ENCODE measurements at places on chromosomes 1 and 21.

- DNase-seq, result no peak
These were observed 39.2 kb downstream of the EPHA2 start for GRCh38 chr1:16116625-16117024.

DNA sequence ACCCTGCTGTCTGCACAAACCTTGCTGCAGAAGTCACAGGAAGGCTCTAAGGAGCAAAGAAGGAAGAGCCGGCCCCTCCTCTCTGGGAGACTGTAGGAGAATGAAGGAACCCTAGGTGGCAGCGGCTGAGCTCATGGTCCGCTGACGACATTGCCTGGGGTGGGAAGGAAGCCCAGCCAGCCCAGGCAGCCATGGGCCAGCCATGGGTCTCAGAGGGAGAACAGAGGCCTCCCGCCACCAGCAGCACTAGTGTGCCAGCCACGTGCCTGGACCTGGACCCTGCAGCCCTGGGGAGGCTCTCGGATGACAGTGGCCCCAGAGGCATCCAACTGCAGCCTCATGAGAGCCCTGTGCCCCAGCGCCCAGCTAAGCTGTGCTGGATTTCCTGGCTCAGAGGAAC is 49.2 kb upstream of the POFUT2 start:
- no peak for DNase-seq

DNA sequence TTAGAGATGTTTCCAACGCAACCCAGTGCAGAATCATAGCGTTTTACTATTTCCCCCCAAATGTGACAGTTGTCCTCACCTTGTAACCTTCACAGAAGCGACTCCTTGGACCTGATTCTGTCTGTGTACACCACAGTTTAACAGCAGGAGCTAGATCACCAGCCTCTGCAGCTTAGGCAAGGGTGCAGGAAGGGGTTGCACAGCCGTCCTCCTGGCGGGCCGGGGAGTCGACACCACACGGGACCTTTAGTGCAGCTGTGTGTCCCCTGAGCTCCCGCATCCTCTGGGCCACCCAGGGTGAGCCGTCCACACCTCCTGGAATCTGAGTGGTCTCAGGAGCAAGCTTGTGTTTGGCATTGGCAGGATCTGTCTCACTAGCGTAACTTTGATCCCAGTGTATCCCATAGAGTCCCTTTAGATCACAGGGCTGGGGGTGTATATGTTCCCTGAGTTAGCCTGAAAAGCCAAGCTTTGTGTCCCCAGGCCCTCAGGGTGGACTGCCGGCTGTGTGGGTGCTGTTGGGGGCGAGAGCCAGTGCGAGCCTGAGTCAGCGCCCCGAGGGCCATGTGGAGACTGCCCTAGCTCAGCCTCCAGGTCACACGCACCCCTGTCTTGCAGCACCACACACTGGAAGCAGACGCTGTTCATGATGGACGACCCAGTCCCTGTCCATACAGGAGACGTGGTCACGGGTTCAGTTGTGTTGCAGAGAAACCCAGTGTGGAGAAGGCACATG is 27.5 kb downstream of the PRMT2 start:
- no peak for DNase-seq

DNA sequence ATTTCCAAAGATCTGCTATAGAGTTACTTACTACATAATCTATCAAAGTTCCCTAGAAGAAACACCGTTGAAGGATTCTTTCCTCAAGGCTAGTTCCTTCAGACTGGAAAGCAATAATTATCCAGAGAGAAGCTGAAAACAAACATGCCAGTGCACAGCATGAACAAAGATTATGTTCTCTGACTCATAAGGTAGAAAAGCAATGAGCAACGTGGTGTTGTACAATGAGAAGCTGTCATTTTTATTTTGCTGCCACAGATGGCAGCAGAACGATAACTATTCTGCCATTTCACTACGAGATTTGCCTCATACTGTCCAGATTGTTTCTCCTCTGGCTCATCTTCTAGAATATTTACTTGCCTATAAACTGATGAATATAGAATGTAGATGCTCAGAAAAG is 10.7 kb downstream of the EXTL2 start:
- no peak for DNase-seq

DNA sequence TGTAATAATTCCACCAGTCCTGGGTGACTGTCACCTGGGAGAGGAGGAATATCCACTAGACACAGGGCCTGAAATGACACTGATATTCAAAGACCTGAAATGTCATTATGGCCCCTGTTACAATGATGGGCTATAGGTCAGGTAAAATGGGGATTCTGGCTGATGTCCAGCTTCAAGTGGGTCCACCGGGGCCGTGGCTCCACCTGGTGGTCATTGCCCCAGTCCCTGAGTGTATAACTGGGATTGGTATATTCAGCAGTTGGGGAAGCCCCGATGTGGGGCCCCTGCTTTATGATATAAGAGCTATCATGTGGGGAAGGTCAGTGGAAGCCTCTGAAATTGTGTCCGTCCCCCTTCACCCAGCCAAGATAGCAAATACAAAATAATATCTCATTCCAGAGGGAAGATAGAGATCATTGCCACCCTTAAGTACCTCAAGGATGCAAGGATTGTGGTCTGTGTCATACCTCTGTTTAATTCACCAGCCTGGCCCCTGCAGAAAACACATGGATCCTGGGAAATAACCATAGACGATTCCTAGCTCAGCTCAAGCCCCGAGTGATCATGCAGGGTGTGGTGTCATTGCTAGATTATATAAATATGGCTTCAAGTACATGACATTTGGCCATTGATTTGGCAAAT is 19.4 kb downstream of the PLEKHO1 start:
- no peak for DNase-seq

GRCh38 chr1:167763525-167764220 is 41.9 kb downstream of the MPZL1 start:
- no peak for DNase-seq

GRCh38 chr1:114118351-114118990 is 35.2 kb downstream of the SYT6 start:
- no peak for DNase-seq

DNA sequence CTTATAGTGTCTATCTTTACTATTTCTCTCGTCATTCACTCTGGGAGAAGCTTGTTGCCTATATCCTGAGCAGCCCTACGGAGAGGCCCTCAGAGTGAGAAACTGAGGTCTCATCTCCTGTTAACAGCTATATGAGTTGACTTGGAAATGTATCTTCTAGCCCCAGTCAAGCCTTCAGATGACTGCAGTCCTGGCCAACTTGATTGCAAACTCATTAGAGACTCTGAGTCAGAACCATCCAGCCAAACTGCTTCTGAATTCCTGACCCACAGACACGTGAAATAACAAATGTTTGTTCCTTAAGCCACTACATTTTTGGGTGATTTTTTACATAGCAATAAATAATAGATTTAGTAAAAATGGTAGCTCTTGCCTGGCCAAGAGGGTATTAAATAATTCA is 3.9 kb upstream of the ZBED6 start:
- no peak for DNase-seq

GRCh38 chr1:53740621-53741105 is 1.7 kb upstream of the GLIS1 start:
- peak; percentile 34 for DNase-seq

- no peak for DNase-seq
These were observed 11.3 kb downstream of the SPATA17 start for GRCh38 chr1:217642455-217642854.

DNA sequence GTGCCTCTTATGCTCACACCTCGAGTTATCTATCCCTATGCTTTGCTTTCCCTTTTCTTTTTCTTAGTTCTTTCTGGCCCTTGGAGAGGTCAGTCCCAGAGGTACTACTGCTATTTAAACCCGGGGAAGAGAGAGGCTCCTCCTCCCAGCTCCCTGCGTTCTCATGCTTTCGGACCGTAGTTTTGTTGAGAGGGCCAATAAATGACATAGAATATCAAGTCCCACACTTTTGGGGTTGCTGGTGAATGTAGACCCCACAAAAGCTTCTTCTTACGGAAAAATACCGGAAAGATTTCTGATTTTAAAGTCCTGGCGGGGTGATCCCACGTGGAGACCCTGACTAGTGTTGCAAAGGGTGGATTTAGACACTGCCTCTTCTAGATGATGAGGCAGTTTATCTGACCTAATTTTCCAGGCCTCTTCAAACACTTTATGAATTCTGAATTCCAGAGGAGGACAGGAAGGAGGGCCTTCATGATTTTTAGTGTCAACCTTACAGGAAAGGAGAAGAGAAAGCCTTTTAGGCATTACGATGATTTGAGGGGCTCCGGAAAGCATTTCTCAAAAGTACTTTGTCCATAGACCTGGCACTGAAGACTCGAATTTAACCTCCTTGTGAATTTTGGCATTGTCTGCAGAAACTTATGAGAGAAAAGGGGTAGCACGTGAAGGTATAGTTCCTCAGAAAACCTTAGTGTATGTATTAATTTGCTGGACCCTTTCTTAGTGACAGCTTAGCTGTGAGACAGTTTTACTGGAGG is 694 bp downstream of the TMEM167B start:
- no peak for DNase-seq

DNA sequence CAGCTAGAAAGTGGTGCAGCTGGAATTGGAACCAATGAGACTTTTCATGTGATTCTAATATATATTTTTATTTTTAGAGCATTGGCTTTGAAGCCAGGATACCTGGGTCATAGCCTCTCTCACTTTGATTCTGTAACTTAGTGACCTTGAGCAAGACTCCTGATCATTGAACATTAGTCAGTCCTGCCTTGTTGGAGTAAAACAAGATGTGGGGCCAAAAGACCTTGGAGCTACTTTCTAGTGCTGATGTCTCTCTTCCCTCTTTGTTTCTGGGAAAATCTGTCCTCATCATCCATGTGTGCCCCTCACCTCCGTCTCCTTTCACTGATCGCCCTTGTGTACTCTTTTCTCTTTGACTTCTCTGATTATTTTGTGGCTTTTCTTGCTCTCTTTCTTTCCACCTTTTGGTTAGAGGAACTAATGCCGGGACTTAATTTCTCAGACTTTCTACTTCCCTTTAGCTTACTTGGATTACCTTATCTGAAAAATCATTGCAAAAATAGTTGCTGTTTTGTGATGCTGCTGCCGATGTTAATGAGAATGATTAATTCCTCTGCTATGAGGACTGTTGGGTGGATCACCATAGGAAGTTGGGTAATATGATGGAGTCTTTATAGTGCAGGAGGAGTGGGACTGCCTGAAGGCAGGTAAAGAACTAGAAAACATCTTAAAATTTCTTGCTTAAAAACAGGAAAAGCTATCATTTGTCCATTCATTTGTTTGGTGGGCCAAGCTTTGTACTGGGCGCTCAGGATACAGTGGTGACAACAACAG is 72.0 kb downstream of the NOS1AP start:
- no peak for DNase-seq

DNA sequence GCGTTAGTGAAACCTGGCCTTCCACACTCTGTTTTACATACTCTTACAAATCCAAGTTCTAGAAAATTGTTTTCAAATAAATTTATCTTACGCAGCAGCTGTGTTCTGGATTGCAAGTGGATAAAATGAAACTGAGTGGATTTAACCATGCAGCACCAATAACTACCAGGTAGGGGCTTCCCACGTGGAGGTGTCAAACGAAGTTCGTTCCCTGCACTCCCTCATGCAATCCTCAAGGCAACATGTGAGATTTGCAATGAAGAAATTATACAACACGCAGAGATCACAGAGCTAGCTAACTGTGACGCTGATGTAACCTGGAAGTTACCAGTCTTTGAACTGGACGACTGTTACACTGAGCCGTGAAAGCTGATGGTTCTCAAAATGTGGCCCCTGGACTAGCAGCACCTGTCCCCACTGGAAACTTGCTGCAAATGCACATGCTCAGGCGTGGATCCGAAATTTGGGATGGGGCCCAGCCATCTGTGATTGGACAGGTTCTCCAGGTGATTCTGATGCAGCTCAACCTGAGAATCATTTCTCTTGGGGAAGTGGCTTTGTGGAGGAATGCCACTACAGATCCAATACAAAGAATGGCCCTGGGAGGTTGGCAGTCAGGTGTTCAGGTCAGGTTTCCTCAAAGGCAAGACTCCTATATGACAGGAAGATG is 36.3 kb downstream of the RSPH1 start:
- DNase-seq, result no peak

- DNase-seq, result no peak
These were observed 14.3 kb downstream of the BACH1 start for GRCh38 chr21:29312981-29313380.

DNA sequence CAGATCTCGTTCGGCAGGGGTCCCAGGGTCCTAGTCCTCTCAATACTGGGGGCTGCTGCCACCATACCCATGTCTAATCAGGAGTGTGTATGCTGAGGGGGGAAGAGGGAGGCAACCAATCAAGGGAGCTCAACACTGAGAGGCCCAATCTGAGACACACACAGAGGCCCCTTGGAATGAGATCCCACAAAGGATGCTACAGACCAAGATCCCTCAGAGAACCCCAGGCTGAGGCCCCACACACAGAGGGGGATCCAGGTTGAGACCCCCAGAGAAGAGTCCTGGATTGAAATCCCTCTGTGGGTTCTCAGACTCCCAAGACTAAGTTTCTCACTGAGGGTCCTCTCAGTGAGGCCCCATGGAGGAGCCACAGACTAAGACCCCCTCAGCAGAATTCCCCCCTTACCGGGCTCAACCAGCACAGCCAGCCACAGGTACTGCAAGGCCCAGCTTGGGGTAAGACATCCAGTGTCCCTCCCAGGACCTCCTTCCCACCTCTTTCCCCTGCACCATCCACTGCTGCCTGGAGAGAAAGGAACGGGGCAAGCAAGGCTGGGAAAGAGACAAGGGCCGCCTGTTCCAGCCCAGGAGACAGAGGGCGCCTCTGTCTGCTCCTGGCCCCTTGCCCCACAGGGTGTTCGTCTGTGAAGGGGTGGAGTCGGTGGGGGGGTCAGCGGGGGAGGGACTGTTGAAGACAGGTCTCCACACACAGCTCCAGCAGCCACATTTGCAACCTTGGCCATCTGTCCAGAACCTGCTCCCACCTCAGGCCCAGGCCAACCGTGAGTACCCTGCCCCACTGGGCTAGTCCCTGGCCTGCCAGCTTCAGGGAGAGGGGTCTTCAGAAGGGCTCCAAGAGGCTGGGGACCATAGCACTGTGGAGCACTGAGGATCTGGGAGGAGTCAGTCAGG is at the start of gene S100A1:
S100A1 (plus strand) TSS at position 720 of the 912 bp plus-strand sequence. CDS start 2,088 bp downstream, outside the sequence.
- DNase-seq, result no peak

GRCh38 chr1:110200190-110200589 is 9.9 kb upstream of the KCNC4 start:
- DNase-seq, result no peak

DNA sequence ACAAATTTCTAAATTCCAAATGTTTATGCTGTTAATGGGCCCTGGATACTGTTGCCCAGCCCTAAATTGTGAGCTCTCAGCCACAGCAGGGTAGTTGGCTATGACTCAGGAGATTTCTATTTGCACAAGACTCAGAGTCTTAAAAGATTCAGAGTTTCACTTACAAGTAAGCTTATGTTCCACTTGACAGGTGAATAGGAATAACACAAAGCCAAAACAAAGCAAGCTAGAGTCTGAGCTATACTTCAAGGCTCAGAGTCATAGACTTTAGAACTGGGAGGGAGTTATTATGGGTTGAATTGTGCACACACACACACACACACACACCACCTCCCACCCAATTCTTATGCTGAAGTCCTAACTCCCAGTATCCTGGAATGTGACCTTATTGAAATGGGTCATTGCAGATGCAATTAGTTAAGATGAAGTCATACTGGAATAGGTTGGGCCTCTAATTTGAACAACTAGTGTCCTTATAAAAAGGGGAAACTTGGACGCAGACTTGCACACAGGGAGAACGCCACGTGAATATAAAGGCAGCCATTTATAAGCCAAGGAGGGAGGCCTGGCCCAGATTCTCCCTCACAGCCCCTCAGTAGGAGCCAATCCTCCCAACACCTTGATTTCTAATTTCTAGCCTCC is 30.2 kb downstream of the PRDX6 start:
- DNase-seq, result peak; percentile 33

Data from HS-27A (cell line).